ENCODE measurements at places on chromosomes 2 and 18.
A peak's percentile ranks its signal among the peaks of the same experiment; 100 is the strongest.

GRCh38 chr2:192570788-192571187, 376.1 kb upstream of the TMEFF2 start:
- no peak for DNase-seq

- DNase-seq, result no peak
Observed at GRCh38 chr2:22795287-22795866, 589.6 kb upstream of the KLHL29 start.

- DNase-seq, result peak; percentile 92
Observed at GRCh38 chr2:157932480-157933159, 56.5 kb upstream of the ACVR1 start.

- DNase-seq, result no peak
Observed at GRCh38 chr2:127660291-127660578, 14.3 kb downstream of the GPR17 start.

- peak; percentile 56 for DNase-seq
Observed at GRCh38 chr2:188765522-188766470, 208.4 kb upstream of the COL3A1 start.

- no peak for DNase-seq
Observed at GRCh38 chr2:205495819-205496218, 186.5 kb upstream of the NRP2 start.

- no peak for DNase-seq
Observed at GRCh38 chr2:31923662-31924061, 87.1 kb downstream of the MEMO1 start.

DNA sequence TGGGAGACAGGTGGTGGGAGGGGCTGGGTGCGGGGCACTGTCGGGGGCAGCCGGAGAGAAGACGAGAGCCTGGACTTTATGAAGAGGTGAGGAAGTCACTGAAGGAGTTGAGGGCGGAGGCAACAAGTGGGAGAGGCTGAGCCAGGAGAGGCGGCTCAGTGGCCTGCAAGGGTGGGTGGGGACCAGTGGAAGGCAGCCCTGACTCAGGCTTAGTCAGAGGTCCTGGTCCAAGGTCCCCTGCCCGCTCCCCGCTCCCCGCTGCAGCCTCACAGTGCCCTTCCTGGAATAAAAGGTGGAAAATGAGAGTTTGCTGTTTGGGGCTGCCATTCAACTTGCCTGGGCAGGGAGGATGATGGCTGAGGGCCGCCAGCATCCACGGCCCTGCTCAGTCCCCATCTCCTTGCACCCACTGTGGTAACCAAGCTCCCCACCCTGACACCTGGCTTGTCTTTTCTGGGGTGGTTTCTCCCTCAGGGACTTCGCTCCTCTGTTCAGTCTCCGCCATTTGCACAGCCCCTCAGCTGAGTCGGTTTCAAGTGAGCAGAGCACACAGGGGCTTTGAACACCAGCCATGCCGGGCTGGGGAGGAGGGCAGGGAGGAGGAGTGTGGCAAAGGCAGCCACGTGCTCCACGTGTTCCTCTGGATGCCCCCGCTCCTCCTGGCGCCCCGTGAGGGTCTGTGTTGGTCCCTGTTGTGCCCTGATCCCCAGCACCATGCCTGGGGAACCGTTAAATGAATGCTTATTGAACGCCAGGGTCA, 13.7 kb upstream of the RALB start:
- DNase-seq, result no peak

GRCh38 chr2:164287056-164287455, 334.2 kb downstream of the GRB14 start:
- DNase-seq, result no peak

DNA sequence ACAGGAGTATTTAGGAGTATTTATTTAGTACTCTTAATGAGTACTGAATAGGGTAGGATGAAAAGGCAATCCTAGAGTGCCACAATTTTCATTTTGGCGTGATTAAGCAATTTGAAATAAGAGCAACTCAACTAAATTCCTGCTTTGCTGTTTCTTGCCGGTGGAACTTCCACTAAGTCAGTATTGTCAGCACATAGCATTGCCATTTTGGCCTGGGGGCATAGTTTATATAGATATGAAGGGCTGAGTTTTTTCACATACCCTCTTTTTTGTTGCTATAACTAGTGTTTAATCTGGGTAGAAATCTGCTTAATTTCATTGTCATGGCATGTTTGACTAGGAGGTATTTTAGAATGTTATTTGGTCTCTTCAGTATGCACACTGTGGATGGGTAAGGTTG, 1.9 kb downstream of the GTF2A1L start:
- DNase-seq, result no peak

DNA sequence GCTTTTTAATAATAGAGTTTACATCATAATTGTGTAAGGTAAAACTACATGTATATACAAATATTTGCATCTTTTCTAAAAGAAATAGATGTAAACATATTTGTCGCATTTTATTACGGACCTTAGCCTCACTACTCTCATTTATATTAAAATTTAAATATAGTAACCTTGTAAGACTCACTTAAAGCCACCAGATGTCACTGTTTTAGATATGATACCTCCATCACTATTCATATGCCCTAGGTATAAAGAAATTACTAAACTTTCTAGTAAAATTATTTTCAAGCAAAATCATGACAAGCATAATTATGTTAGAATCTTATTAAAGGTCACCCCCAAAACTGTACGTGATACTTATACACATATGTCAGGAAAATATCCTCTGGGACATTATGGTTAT, 674.3 kb upstream of the REG3G start:
- peak; percentile 4 for DNase-seq

DNA sequence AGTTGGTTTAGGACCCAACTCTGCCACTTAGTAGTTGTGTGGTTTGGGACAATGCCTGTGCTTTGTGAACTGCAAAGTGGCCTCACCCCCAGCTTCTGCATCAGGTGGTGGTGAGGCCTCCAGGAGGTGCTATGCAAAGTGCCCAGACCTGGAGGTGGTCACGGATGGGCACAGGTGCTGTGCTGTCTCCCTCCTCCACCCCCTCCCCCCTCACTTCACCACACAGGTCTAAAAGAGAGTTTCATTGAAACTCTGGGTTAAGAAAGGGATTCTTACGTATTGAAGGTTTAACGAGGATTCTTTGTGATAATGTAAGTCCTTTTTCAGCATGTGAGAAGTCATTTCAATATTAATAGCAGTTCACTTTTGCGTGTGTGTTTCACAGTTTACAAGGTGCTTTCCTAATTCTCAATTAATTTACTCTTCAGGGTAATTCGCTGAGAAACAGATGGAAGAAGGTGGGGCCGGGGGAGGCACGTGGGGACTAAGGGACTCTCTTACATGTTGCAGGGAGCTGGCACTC, 369.9 kb downstream of the LPIN1 start:
- DNase-seq, result no peak

GRCh38 chr2:211729433-211729832, 809.2 kb downstream of the ERBB4 start:
- no peak for DNase-seq

- no peak for DNase-seq
Observed at GRCh38 chr2:150647943-150648342, 160.5 kb upstream of the RND3 start.

DNA sequence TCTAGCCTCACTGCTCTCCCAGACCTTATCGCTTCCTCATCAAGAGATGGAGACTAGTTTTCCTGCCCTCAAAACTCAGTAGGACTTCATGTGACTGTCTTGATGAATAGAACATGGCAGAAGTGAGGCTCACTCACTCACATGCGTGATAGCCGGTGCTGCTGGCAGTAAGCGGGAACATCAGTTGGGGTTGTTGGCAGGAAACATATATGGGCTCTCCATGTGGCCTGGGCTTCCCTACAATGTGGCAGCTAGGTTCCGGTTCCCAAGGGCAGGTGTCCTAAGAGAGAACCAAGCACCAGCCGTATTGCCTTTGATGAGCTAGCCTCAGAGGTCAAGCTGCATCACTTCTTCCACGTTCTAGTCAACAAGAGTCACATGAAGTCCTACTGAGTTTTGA, 15.2 kb upstream of the FAHD2A start:
- no peak for DNase-seq

- no peak for DNase-seq
Observed at GRCh38 chr2:83757329-83757728, 701.8 kb downstream of the SUCLG1 start.

DNA sequence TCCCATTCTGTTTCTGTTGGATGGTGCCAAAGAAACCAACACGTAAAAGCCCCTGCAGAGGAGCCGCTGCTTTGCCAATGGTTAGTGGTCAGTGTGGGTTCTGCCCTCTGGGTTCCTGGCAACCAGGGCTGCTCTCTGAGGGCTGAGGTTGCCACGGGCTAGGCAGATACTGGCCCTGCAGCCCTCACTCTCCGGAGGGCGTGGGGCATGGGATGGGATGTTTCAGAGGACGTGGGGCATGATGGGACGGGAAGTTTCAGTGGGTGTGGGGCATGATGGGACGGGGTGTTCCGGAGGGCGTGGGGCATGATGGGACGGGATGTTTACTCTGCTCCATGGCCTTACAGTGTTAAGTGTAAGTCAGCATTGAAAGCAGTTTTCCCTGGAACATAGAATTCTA, 34.2 kb downstream of the ADI1 start:
- DNase-seq, result no peak

GRCh38 chr2:173030561-173031490, 44.8 kb upstream of the MAP3K20 start:
- no peak for DNase-seq

DNA sequence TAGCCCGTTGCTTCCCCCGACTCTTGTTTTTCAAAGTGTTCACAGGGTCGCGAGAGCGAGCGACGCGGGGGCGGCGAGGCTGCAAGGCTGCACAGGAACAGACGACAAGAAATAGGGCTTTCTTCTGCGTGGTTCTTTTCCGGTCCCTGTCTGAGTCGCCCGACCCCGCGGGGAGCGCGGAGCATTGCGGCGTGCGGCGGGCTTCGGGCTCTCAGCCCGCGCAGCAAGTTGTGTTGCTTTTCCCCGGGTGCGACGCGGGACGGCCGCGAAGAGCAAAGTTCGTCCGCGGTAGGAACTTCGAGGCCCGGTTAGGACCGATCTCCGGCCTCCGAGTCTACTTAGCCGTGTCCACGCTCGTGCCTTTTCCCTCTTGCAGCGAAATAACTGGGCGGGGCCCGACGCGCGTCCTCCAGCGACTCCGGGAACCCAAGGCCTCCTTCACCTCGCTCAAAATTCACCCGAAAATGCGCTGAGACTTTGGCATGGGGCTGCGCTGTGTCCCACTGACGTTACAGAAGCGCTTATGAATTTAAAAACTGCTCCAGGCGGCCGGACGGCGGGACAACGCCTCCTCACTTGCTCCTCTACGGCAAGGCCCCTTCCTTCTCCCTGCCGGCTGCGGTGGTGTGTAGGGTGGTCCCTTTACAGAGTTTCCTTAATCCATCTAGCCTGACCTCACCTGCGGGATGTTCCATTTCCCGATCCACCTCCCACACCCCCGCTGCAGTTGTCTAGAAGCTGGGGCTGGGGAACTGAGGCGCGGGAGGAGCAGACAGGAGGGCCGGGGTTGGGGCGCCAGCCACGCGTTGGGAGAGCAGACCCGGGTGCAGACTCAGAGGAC, 1.5 kb upstream of the BCL2L11 start:
- DNase-seq, result peak; percentile 44

DNA sequence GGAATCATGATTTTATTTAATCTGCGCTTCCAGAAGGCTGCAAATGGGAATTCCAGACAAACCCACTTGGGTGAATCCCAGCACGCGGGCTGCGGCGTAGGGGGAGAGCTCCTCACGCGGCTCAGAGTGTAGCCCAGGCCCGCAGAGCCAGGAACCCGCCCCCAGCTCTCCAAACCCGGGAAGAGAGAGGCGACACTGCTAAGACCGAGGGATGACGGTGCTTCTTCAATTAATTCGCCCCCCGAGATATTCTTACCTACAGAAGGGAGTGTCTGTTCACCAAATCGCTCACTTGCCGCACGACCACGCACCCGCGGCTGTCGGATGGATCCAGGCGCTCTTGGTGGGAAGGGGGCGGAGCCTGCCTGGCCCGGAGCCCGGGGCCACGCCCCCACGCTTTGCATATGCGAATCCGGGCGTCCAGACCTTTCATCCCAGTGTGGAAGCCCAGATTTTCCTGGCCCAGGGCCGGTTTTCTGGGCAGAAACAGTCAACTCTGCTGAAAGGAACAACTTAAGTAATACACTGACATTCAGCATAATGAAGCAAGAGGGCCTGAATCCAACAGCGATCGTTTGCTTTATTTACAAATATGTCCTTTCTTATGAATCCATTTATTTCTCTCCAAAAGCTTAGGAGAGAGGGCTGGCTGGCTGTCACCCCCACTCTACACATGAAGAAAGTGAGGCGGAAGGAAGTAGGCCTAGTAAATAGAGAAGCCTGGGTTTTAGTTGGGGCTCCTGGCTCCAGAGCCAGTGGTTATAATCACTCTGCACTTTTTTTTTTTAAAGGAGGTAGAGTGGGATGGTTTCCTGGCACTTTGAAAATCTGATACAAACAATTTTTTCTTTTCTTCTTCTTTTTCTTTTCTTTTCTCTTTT, at the start of gene SLC19A3:
SLC19A3 (minus strand) TSS at position 342 of the 881 bp plus-strand sequence. CDS start 15,710 bp downstream, outside the sequence.
- DNase-seq, result peak; percentile 94

DNA sequence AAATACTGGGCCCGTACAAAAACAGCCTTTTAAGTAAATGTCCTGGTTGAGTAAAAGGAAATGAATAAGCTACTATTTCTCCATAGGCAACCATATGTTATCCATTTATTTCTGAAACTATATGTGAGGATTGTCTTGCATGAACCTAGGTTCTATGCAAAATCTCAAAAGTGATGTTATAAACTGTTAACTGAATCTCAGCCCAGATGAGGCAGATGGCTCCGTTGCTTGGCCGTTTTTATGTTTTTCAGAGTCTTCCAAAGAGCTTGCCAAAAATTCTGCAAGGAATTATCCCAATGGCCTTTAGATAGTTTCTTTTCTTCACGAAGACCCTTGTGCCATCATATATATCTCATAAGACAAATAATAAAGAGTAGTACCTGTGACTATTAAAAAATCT, 1669.5 kb upstream of the DDX18 start:
- no peak for DNase-seq

DNA sequence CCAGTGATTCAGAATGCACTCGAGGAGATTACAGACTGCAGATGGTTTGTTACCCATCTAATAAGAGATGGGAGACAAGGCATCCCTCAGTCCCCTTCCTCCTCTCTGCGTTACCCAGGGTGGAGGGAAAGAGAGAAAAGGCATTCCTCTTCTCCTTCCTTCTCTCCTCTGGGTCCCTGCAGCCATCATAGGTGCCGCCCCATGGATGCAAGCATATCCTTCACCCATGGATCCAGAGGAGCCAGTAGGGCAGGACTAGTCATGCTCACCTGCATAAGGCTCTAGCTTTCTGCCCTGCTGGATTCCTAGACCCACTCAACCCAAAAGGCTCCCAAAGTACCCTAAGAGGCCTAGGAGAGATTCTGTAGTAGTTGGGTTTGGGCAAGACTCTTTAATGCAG, 20.4 kb downstream of the CMPK2 start:
- DNase-seq, result peak; percentile 27

DNA sequence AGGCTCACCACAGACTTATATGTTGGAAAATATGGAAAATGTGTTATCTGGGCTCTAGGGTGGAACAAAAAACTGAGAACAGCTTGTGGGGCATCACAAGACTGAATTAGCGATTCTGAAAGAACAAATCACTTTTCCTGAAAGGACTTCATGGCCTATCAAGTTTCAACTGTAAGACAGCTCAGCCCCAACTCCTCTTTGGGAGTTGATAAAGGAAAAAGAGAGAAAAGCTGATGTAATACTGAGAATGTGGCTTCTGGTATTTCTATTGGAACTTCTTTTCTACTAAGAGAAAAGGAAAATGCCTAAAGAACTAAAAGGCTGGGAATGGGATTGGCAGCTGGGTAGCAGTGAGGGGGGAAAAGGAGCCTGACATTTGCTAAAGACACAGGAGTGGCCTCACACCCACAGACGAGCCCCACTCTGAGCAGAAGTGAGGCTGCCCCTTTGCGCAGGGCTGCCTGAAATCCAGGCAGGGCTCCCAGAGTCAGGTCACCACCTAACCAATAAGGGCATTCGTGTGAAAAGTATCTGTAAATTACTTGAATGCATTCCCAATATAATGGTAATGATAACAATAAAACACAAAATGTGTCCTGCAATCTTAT, 75.6 kb downstream of the LRP2 start:
- DNase-seq, result peak; percentile 35

GRCh38 chr2:189673661-189674373, 653 bp upstream of the ANKAR start:
- DNase-seq, result no peak
